Stimulated activated CD4-positive, alpha-beta T cell treated with anti-CD3 and anti-CD28 coated beads, Interleukin-4, amount 100 ng/mL, for 1 hour (primary cell): ENCODE measurements at places on chromosomes 7 and 10.

DNA sequence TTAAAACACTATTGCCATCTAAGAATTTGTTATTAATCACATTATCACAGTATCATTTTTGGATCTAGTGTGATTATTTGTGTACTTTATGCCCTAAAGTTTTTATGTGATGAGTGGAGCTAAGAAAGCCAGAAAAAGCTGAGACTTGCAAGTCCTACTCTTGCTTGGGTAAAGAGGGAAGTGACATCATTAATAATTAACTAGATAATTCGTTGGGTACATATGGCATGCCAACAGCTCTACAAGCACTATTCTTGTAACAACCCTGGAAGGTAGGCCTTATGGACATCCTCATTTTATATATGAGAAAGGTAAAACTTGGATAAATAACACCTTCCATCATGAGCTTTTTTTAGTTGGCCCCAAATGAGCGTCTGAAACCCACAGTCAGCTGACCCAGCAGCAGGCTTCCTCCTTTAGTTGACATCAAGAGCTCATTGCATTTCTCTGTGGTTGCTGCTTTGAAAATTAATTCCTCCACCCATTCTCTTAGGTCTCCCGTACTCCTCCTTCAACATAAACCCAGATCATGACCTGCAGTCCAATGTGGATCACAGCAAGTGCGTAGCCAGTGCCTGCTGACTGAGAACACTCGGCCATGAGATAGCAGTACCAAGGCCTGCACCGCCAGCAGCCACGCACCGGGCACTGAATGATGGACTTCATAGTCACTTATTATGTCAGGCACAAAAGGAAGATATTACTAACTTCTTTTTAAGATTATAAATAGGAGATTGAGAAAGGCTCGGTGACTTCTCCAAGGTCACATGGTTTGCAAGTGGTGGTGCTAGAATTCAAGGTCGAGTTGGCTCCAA, 292.0 kb upstream of the AOAH start:
- no peak for DNase-seq

DNA sequence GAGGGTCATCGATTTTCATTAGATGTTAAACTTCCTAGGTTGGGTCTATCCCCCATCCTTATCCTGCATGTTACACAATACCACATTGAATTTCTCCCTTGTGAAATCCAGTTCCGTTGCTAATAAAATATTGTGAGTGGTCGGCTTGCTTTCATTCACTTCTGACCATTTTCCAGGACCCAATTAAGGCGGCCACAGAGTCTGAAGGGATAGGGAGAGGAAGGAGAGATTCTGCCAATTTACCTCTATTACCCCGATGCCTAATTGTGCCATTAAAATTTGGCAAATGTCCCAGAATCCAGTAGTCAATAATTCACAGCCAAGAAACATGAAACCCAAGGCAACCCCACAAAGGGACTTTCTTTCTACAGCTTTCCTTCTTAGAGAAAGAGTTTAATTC, 129.9 kb downstream of the IPMK start:
- DNase-seq, result no peak

DNA sequence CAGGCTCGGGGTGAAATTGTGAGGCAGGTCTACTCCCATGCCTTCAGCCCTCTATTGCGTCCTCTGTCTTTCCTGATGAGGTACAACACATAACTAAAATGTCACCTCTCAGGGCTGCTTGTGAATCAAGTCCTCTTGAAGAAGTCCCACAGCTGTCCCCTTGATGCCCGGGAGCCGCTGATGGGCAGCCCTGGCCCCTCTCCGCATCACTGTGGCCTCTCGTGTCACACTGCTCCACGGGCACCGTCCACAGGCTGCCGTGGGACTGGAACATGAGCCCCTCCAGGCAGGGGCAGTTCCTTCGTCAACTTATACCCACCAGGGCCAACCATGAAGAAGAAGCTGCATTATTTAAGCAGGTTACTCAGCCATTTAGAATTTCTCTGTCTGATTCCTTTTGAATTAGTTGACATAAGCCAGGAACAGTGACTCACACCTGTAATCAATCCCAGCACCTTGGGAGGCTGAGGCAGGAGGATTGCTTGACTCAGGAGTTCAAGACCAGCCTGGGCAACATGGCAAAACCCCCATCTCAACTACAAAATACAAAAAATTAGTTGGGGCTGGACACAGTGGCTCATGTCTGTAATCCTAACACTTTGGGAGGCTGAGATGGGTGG, 58.5 kb upstream of the UBE3C start:
- DNase-seq, result no peak

- DNase-seq, result no peak
Measured at GRCh38 chr7:118938845-118939244, 714.3 kb downstream of the ANKRD7 start.

GRCh38 chr10:22988581-22989360, 60.9 kb downstream of the ARMC3 start:
- peak; percentile 53 for DNase-seq

GRCh38 chr10:72328045-72328828, 26.5 kb downstream of the DNAJB12 start:
- no peak for DNase-seq

GRCh38 chr7:108124820-108125219, 5.3 kb downstream of the LAMB4 start:
- no peak for DNase-seq

DNA sequence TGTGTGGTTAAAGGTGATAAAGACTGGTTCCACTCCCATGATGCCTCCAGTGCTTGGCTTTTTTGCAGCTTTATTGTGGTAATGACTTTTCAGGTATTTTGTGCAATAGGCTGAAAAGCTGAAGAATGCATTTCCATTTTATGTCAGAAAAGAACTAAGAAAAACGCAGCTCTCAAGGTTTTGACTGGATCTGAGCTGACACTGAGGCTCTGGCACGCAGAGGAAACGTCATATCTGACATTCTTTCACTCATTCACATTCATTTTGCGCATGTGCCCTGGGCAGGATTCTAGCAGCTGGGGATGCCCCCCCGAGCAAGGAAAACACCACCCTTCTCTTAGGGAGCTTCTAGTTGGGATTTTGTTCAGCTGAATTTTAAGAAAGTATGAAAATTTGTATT, 408.5 kb upstream of the MKI67 start:
- no peak for DNase-seq

DNA sequence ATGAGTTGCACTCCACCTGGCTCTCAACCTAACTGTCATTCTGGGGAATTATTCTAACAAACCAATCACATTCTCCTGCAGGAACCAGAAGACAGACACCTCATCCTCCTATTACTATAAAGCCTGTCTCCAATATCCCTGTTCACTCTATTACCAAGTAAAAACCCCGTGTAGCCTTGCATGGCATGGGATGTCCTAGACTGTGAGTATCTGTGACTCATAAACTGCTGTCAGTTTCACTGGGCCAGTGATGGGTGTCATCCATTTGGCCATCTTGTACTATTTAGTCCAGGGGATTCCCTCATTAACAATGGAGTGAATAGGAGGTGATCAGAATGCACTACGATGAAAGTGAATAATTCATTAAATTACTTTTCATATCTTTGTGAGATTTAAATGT, 608.7 kb downstream of the DNAJB9 start:
- DNase-seq, result no peak

GRCh38 chr10:76074659-76075058, 643.2 kb downstream of the LRMDA start:
- DNase-seq, result no peak

DNA sequence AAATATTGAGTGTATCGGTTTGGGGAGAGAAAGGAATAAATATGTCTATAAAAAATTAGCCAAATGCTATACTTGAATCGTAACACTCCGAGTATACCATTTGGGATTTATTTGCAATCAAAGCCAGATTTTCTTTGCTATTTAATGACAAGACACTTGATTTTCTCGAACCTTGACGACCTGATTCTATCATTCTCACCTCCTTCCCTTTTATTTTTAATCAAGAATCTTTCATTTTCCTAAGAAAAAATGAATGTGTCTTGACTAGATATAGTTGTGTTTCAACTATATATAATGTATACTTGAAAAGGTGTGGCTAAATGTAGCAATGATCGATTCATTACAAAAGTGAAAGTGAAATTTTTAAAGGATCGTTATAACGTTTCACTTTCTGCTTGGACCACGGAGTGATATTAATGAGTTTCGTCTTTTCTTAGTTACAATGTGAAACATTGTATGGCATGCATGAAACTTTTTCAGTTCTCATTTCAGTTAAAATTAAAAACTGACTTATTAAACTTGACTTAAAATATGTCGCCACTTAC, 562 bp downstream of the NUB1 start:
- DNase-seq, result no peak

- DNase-seq, result no peak
Measured at GRCh38 chr7:20799566-20800366, 13.1 kb upstream of the SP8 start.

GRCh38 chr7:33044401-33044718, 18.2 kb downstream of the NT5C3A start:
- DNase-seq, result no peak
